ENCODE measurements at places on chromosomes 5 and 9.

- DNase-seq, result no peak
These were observed 111.7 kb downstream of the TLR4 start for GRCh38 chr9:117815948-117816347.

GRCh38 chr9:70259512-70259802 is 679 bp downstream of the SMC5 start:
- no peak for DNase-seq

DNA sequence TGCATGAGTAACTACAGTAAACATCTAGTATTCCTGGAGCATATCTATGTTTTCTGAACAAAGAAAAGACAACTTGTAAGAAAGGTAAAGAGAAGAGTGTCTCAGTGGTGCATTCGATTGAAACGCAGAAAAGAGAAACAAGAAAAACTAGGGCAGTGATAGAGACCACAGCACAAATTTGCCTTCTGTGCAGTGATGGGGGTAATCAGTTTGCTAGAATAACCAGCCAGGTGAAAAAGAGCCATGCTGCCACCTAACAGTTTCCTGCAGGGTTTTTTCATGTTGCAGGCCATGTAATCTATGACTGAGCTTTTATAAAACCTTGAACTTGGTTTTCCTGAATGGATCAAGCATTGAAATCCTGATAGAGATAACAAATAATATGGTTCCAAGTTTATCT is 198.4 kb upstream of the MEF2C start:
- DNase-seq, result no peak

GRCh38 chr9:118918180-118918579 is 451.1 kb downstream of the BRINP1 start:
- no peak for DNase-seq

- DNase-seq, result no peak
These were observed 144.7 kb downstream of the APBA1 start for GRCh38 chr9:69527454-69527853.

- DNase-seq, result peak; percentile 20
These were observed 356.7 kb downstream of the NDUFS4 start for GRCh38 chr5:53917095-53917494.

- no peak for DNase-seq
These were observed 287.3 kb downstream of the EFNA5 start for GRCh38 chr5:107383414-107383813.

DNA sequence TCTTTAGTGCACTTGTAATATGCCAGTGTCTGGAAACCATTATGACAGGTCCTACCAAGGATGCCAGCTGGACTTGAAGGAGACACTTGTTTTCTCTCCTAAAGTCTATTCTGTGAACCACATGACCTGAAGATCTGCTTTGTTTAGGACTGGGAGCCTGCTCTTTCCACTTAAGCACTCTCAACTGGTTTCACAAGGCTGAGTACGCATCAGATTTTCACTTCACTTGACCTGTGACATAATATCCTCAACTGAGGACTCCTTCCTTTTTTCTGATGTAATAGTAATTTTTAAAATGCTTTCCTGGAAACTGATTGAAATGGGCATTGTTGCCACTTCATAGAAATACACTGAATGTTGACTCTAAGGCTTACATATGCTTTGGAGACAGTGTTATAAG is 52.2 kb downstream of the PDE8B start:
- no peak for DNase-seq

DNA sequence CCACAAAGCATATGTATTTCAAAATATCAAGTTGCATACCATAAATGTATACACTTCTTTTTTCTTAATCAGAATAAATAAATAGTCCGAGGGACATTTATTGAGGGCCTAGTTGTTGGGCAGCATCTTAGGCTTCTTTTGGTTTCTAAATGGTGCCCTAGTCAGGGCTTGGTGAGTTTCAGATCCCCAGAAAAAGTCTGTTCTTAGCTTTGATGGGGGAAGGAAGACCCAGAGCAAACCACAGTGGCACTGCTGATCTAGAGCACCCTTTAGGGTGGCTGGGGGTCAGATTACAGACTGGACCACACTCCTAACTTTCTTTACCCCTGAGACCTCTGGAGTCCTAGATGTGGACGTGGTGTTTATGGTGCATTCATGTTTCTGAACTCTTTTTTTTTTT is 97.8 kb downstream of the C9orf152 start:
- DNase-seq, result no peak

DNA sequence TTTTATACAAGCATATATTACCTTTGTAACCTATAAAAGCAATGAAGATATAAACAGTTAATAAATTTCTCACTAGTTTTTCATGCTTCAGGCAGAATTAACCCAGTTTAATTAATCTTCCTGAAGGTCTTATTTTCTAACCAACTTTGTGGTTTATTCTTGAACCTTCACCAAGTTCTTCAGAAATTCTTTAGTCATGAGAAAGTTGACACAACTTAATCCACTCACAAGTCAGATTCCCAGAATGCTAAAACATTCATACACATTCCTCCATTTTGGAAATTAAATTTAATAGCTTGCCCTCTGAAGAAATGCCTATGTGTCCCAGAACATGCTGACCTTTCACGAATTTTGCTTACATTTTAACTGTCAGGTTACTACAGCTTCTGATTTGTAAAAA is 105.4 kb upstream of the PAM start:
- no peak for DNase-seq

DNA sequence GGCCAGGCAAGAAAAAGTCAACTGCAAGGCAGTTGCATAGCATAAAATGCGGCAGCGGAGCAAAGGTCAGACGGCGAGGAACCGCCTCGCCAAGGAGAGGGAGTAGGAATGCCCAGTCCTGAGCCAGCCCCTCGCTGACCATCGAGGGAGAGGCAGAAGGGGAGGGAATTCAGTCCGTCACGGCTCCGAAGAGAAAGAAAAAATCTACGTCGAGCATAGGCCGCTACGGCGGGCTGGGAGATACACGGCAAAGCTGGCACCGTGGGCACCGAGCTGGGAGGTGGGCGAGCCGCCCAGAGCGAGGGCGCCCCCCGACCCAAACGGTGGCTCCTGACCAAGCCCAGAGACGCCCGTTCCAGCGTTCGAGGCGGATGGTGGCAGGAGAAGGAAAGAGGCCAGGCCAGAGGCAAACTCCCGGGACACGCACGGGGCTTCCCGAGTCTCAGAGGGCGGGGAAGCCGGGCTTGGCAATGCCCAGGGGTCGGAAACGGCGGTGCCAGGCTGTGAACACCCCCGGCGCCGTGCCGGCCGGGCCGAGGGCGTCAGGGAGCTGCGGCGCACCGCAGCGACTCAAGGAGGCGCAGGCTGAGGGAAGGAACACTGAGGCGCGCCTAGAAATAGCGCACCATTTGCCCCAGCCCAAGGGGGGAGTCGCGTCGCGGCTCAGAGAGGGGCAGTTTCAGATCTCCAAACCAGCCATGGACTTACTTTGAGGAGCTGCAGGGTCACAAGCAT is 518 bp downstream of the SPRY4 start:
- DNase-seq, result no peak

DNA sequence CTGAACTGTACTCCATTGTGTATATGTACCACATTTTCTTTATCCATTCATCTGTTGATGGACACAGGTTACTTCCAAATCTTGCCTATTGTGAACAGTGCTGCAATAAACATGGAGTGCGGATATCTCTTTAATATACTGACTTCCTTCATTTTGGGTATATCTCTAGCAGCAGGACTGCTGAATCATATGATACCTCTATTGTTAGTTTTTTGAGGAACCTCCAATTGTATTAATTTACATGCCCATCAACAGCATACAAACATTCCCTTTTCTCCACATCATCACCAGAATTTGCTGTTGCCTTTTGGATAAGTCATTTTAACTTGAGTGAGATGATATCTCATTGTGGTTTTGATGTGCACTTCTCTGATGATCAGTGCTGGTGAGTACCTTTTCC is 81.8 kb upstream of the FAM120A start:
- no peak for DNase-seq

- no peak for DNase-seq
These were observed 56.1 kb downstream of the CHD1 start for GRCh38 chr5:98872674-98873073.

DNA sequence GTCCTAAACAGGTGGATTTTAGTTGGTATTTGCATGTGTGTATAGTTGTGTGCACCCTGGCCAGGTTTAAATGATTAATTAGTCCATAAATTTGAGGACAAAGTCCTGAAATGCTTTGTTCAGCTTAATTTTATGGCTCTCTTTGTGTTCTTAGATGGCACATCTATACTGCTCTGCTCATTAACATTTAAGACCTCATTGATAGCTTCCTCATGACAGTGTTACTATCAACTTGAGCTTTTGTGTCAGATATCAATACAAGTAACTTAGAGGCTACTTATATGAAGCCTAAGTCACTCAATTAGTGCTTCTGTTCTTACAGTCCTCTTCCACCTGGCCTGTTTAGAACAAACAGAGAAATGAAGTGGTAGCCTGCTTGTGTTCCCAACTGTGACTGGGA is 240.9 kb downstream of the TRPM3 start:
- no peak for DNase-seq

DNA sequence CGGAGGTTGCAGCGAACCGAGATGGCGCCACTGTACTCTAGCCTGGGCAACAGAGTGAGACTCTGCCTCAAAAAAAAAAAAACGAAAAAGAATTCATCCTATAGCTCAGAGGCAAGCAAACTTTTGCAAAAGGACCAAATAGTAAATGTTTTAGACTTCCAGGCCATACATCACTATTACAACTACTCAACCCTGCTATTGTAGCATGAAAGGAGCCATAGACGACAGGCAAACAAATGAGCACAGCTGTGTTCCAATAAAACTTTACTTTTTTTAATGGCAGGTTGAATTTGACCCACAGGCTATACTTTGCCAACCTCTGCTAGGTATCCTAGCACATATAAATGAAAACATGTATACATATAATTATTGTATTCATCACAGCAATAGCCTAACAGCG is 58.9 kb upstream of the SLC30A5 start:
- no peak for DNase-seq

GRCh38 chr5:31846934-31847333 is 208.0 kb downstream of the PDZD2 start:
- no peak for DNase-seq

DNA sequence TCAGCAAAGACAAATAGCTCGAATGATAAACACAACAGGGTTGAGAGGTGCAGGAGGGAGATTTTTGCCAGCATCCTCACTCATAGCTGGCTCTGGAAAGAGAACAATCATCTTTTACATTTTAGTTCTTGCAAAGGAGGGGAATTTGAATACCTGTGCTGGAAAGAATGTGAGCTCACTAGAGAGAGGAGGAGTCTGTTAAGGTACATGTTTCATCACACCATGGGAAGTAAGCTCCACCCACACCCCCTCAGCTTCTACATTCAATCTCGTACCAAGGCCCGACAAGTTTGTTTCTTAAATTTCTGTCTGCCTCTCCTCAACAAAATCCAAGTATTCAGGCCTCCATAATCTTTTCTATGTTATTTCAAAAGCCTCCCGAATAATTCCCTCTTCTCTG is 254.6 kb downstream of the BRINP1 start:
- no peak for DNase-seq

DNA sequence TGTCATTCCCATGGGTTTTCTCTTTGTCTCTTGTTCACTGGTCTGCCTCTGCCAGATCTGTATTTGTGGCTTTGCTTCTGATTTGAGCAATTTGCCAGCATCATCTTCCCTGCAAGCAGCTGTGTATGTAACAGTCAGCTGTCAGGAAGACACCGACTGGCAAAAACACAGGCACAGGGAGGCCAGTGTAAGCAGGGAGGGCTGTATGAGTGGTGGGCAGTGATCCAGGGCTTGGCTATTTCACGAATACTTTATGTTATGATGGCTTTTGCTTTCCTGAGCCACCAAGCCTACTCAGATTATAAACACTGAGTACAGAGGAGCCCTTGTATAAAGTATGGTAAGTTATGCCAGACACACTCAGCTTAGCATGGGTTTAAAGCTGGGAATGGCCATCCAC is 11.6 kb downstream of the BNIP1 start:
- no peak for DNase-seq

DNA sequence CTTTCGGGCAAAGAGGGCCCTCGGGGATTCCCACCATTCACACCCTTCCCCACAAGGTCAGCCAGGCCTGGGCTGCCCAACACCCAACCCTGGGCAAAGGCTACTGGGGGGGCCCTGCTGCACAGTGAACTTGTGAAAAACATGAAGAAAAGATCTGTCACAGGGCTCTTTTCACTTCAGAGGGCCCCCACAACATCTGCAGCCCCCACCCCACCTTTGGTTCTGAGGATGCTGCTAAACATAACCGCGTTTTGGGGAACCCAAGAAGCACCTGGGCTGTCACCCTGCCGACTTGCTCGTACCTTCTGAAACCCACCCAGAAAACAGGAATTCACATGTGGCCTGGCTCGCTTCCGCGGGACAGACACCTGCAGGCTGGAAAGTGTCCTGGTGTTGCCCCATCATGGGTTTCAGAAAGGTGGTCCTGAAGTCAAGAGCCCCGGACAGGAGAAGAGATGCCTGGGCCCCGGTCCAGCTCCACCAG is 29.3 kb downstream of the B4GALT1 start:
- DNase-seq, result no peak

GRCh38 chr9:104074876-104075275 is 19.2 kb upstream of the SMC2 start:
- DNase-seq, result no peak

DNA sequence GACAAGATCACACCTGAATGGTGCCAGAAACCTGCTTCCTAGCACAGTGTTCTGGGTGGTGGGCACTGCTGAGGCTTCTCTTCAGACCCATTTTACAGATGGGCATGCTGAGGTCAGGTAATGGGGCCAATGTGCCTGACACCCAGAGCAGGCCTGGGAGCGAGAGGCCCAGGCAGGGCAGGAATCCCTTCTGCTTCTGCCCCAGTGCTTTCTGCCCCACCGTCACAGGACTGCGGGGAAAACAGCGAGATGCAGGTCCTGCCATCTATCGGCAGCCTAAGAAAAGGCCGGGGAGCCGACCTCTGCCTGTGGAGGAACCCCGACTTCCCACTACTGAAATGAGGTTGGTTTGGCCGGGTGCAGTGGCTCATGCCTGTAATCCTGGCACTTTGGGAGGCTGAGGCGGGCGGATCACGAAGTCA is 22.8 kb upstream of the RNU6ATAC start:
- DNase-seq, result no peak

- DNase-seq, result no peak
These were observed 20.3 kb upstream of the ARRDC3 start for GRCh38 chr5:91403438-91403837.

GRCh38 chr5:178519155-178519554 is 71.0 kb downstream of the COL23A1 start:
- no peak for DNase-seq

- DNase-seq, result no peak
These were observed 162.9 kb downstream of the NTRK2 start for GRCh38 chr9:84832453-84832852.

DNA sequence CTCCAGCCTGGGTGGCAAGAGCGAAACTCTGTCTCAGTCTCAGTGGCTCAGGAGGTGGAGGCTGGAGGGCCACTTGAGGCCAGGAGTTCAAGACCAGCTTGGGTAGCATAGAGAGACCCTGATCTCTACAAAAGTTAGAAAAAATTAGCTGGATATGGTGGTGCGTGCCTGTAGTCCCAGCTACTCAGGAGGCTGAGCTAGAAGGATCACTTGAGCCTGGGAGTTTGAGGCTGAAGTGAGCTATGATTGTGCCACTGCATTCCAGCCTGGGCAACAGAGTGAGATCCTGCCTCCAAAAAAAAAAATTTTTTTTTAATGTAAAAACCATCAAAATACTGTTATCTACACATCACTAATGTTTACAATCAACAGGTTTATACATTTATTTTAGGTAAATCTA is 24.6 kb downstream of the DENND4C start:
- DNase-seq, result no peak

- no peak for DNase-seq
These were observed 81.2 kb upstream of the CCDC112 start for GRCh38 chr5:115377468-115378217.
